ENCODE measurements at places on chromosomes 5 and 9.

GRCh38 chr5:3199962-3200755 is 395.5 kb upstream of the IRX1 start:
- no peak for DNase-seq

- no peak for DNase-seq
Observed at GRCh38 chr5:58582019-58582802, 664 bp upstream of the RAB3C start.

DNA sequence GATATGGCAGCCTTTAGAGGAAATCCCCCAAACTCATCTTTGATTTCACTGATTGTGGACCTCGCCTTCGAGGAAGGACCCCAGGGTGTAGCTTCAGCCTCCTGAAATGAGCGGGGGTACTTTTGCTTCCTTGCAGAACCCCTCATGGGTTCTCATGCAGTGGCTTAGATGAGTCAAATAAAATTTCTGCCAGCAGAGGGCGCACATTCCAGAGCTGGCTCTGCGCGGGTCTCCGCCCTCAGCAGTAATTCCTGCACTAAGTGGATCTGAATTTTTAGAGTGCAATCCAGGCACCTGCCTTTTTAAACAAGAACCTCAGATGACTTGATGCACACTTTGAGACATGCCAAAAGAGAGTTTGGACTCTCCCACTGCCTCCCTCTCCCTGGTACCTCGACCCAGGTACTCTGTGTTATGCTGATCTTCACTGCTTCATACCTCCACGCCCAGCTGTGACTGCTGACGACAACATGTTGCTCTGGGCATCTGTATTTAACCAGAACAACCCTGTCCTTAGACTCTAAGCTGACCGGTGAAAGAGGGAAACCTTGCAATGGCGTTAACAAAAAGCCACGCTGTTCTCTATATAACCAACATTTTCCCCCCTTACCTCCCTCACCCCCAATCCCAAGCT is 7.3 kb downstream of the EGFLAM start:
- DNase-seq, result peak; percentile 20

DNA sequence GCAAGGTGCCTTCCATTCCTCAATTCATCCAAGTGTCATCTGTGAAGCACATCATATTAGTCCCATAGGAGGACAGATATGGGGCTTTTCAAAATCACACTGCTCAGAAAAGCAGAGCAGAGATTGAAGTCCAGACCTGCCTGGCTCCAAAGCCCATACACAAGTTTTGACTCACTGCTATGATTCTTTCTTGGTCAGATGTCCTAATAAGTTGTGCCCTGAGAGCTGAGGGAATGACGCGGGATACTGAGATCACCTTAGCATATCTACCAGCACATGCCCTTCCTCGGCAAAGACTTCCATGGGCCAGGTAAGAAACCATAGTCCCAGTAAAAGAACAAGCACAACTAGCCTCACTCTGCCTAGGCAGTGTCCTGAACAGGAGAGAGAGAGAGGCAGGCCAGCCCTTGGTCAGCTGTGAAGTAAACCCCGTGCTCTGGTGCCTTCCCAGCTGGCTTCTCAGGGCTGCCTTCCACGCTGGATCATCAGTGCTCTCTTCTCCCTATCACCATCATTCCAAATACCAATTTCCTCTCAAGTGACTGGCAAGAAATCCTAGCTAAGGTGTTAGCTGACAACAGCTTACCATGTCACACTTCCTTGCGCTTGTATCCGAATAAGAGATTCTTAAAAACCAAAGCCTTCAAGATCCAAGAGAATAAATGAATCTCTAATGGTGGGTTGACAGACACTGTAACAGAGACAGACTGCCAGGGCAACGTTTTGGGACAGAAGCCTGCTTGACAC is 73.2 kb downstream of the SIL1 start:
- DNase-seq, result no peak

- DNase-seq, result no peak
Observed at GRCh38 chr9:70283848-70284247, 25.1 kb downstream of the SMC5 start.

DNA sequence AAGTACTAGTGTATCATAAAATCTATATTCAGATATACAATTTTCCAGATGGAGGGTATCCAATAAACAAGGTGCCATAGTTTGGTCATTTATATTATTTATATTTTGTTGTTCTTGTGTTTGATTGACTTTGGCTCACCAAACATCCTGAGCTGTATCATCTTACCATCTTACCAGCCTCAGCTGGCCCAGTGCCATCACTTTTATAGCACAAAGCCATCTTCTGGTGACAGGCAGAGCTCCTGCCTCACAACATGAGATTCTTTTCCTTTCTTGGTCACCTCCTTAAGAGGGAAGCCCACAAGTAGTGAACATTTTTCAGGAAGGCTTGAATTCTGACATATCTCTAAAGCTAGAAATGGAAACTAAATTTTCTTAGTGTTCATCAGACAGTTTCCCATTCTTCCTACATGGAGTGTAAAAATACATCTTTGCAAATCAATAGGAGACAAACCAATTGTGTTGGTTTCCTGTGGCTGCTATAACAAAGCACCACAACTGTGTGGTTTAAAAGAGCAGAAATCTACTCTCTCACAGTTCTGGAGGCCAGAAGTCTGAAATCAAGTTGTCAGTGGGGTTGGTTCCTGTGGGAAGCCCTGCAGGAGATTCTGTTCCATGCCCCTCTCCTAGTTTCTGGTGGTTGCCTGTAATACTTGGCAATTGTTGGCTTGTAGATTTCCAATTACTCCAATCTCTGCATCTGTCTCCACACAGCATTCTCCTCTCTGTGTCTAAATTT is 341.8 kb downstream of the MAN2A1 start:
- no peak for DNase-seq

DNA sequence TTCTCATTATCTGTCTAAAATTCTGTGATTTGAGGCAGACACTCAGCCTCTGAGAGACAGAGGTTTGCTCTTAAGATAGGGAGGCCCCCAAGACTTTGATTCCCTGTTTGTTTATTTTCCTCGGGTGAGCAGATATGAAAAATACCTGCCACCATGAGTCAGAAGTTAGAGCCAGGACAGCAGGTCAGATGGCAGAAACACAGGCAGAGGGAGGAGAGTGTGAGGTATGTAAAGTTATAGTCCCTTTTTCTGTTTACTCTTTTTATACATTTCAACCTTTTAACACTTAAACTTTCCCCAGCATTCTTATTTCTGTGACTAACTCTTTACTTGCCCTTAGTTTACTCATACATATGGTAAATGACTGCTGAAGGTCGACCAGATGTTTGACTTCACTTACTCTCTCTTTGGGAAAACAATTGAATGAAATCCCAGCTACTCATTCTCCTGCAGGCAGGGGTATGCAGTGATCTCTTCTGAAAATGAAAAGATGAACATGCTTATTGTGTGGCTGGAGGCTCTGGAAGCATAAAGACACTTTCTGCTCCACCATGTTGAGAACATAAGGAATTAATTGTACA is 383.8 kb downstream of the NTRK2 start:
- no peak for DNase-seq

GRCh38 chr5:61822584-61822983 is 483.4 kb upstream of the KIF2A start:
- DNase-seq, result no peak

DNA sequence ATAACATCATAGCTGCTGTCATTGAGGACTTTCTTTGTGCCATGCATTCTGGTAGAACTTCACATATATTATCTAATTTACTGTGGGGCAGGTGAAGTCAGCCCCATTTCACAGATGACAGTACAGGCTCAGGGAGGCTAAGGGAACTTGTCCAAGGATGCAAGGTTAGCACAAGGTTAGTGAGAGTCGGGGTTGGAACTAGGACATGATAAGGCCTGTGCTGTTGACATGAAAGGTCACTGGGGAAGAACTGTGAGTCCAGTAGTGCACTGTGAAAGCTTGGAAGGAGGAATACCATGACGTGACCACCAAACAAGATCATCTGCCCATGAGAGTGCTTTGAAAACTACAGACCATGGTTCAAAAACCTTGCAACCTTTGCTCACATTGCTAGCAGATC is 26.7 kb downstream of the FRMPD1 start:
- no peak for DNase-seq

DNA sequence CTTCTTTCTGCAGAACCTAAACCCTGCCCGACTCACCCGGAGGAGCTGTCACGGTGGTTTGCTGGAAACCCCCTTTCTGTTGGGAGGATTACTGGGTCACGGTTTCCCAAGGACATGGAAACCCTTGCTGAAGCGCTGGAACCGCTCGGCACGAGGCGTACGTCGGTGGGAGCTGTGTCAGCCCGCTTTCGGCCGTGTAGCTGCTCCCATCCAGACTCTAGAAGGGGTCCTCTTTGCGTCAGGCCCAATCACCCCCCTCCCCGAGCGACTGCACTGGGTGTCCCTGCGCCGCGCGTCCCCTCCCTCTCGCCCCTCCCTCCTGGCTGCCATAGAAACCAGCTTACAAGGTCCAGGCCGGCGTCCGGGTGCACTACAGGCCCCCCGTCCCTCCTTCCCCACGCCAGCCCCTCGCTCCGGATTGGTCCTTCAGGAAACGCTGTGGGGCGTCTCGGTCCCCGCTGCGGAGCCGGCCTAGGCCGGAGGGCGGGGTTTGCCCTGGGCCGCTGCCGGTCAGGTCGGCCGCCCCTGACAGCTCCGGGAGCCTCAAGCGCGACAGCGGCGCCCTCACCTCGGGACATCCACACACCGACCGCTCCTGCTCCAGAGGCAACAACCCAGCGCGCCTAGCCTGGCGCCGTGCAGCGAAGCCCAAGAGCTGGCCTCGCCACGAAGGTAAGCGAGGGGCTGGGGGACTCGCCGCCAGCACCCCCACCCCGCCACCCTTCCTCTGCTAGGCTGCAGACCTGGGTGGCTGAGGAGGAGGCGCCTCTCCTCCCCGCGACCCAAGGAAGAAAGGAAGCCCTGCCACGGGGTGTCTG is at the start of gene NIM1K:
Gene NIM1K, plus strand, starts transcription at position 486 of the 818 bp plus-strand sequence. CDS start 53,551 bp downstream, outside the sequence.
- DNase-seq, result no peak

DNA sequence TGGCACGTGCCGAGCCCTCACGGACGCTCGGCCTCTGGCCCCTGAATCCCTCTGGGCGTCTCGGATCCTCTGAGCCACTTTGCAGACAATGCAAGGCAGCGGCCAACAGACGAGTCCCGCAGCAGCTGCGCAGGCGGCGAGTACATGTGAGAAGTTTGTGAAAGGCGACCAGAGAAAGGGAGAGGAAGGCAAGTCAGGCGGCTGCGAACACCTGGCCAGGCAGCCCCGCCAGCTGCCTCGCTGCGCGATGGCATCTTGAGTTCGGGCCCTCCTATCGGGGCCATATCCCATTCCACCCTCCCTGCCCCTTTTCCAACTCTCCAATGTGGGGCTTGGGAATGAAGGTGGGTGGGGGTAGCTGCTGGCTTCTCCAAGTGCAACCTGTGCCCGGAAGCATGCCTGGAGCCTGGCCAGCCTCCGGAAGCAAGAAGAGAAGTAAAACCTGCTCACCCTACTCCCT is 4.5 kb upstream of the POU4F3 start:
- DNase-seq, result no peak

GRCh38 chr9:75451045-75451444 is 362.7 kb downstream of the OSTF1 start:
- DNase-seq, result no peak

- no peak for DNase-seq
Observed at GRCh38 chr5:1352231-1353219, 7.6 kb upstream of the CLPTM1L start.

DNA sequence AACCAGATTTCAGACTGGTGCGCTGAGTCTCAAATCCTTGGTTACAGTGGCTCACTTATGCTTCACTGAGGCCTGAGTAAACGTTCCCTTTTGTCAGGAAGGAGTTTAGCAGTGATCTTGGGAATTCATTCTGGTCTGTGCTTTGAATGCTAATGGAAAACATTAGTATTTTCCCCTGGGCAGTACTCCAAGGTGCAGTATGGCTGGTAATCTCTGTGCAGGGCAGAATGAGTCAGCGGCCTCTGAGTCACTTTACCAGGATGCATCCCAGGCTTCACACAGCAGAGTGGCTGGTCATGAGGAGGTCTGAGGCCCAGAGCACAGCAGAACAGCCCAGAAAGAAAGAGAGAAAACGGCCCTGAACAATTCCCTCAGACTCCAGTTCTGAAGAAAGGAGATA is 54.0 kb downstream of the PCA3 start:
- peak; percentile 95 for DNase-seq

GRCh38 chr5:165837286-165837685 is 2331.9 kb downstream of the MAT2B start:
- DNase-seq, result no peak

DNA sequence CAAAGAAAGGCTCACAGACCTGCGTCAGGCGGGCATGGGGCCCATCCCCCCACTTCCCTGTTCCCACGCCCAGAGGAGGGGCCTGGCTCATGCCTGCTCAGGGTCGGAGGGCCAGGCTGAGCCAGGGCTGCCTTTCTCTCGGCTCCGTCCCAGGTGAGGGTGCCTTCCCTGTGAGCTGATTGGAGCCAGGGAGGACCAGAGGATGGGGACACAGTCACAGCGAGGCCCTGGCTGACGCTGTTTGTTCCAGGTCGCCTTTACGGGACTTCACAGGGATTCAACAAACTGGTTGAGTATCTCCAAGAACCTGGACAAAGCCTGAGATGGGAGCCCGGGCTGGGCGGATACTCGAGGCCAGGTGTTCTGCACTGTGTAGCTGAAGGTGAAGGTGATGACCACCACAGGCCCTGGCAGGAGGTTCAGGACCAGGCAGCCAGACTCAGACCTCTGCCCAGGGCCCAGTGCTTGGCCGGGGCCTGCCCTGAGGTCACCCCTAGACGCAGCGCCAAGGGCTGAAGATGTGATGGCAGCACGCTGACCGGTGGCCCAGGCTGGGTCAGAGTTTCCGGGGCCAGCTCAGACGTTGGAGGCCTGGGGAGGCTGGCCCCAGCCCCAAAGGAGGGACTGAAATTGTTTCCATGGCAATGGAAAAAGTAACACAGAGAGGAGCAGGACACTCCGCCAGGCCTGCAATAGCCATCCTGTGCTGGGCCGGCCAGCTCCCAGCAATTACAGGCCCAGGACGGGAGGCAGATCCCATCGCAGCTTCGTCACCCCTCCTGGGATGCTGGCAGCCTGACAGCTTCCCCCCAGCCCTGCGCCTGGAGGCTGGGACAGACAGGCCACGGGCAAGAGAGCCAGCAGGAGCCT is 65.3 kb upstream of the ADAMTS2 start:
- DNase-seq, result no peak

GRCh38 chr9:69331444-69331843 is 6.4 kb downstream of the ENTREP1 start:
- no peak for DNase-seq

DNA sequence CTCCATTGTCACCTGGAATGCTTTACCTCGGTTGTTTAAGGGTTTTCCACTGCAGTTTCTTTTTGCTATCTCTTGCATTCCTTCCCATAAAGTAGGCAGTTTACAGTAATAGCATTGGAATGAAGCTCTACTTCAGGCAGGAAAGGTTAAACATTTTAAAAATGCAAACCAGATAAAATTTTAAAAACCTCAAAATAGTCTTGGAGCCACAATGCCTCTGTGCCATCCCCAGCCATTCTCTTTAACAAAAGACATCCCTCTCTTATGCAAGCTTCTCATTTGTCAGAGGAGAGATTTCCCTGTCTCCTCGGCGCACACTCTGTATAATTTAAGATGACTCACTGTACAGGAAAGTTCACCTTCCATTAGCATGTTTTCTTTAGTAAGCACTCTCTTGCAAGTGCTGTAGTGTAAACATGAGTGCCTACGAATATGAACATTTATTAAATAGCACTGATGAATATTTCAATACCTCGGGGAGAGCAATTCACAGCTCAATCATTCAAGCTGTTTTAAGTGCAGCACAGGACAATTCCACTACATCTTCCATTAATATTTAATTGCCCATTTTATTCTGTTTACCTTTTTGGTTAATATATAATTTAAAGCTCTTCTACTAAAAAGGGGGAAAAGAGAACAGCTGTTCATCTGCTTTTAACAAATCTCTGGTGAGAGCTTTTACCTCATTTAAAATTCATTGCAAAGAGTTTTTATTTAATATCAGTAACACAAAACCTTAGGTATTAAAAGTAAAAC is 343.6 kb downstream of the SPATA31D1 start:
- peak; percentile 97 for DNase-seq
